ENCODE measurements at places on chromosomes 5 and 9.

GRCh38 chr5:135322271-135322670 is 76.8 kb downstream of the MACROH2A1 start:
- DNase-seq = no peak

- DNase-seq = peak; percentile 89
These were observed 22.0 kb downstream of the C9orf57 start for GRCh38 chr9:72038408-72038807.

GRCh38 chr9:130237076-130237475 is 28.5 kb upstream of the HMCN2 start:
- DNase-seq = no peak

- DNase-seq = no peak
These were observed at the start of the genes BHMT2 and DMGDH for GRCh38 chr5:79069488-79070349. TSS of gene BHMT2 (plus strand) at chr5:79069767. CDS start at chr5:79069783, 16 bp downstream. TSS of gene DMGDH (minus strand) at chr5:79069674. CDS start at chr5:79069620, 54 bp downstream.
